ENCODE measurements at places on chromosomes 13 and 19.

DNA sequence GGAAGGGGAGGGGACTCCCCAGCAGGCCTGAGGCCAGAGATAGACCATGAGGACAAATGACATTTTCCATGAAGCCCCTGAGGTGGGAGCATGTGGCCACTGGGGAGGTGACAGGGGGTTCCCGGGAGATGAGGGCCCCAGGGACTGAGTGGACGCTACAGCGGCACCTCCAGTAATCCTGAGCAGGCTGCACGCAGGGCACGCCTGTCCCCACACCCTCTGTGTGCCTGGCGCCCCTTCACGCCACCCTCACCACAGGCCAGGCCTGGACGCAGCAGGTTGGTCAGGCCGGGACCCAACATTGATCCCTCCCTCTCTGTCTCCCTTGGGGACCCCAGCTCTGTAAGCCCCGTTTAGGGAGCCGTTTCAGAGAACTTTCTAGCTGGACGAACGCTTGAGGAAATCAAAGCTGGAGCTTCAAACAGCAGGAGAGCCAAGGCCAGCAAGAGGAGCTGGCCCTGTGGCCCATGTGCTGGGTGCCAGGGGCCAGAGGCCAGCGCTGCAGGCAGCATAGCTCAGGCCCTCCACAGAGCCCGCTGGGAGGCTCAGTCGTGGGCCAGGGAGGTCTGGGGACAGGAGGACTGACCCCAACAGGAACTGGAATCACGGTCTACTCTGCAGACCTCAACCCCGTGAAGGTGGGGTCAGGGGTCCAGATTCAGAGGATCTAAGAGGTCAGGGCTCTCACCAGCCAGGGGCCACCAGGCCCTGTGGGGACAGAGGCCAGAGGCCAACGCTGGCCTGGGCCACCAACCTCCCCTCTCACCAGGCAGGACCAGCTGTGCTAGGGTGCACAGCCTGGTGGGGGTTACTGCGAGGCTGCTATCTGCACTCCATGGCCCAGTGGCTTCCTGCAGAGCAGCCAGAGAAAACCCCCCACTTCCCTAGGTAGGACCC lies 14.6 kb downstream of the LSM4 start:
- DNase-seq, result no peak

DNA sequence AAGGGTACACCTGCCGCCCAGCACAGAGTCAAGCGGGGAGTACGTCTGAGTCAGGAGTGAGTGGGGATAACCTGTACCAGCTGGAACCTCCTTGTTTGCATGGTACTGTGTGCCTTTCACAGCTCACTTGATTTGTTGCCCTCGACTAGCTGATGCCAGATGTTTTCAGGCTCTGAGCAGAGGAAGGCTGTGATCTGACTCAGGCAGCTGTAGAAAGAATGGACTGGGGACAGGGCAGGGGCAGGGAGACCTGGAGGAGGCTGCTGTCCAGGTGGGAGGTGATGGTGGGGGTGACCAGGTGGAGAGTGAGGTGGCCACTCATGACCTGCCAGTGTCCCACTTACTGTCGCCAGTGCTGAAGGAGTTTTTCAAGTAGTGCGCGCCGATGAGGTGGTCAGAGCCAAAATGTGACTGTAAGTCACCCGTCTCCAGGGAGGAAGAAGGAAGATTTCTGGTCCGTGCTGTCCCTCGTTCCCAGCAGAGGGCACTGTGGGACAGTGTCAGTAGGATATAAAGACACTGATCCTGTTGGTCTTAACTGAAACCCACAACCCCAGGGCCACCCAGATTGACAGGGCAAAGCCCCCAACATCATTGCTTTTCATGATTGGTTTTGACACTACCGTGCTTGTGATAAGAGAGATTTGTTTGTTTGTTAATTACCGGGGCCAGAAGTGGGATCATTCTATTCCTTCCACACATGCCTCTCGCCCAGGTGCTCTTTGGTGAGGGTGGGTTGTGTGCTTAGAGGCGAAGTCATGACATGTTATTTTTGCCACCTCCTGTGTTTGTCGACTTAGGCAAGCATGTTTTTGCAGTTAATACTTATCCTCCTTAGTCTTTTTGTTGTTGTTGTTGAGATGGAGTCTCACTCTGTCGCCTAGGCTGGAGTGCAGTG lies 128.4 kb downstream of the DPF1 start:
- peak; percentile 9 for DNase-seq

GRCh38 chr19:35879770-35880317 lies 11.5 kb downstream of the APLP1 start:
- DNase-seq, result peak; percentile 67

DNA sequence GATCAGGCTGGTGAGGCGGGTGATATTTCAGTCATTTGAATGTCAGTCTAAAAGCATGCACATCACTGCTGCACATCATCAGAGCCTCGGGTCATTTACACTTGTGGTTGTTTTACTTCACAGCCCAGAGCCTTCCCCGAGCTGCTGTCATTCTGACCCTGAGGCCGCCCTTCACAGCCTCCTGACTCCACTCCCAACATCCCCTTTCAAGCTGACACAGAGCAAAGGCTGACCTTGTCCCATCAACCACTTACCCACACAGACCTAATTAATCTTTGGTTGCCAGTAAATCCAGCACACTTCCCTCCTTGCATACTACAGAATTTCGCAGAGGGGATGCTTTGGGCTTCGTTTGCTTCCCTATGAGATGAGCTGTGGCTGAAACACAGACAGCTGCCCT lies 528.1 kb downstream of the DIAPH3 start:
- DNase-seq, result no peak

- no peak for DNase-seq
These were observed 50.3 kb downstream of the ABCC4 start for GRCh38 chr13:95250961-95251360.

- no peak for DNase-seq
These were observed 27.5 kb upstream of the ANKRD10 start for GRCh38 chr13:110942248-110942981.

DNA sequence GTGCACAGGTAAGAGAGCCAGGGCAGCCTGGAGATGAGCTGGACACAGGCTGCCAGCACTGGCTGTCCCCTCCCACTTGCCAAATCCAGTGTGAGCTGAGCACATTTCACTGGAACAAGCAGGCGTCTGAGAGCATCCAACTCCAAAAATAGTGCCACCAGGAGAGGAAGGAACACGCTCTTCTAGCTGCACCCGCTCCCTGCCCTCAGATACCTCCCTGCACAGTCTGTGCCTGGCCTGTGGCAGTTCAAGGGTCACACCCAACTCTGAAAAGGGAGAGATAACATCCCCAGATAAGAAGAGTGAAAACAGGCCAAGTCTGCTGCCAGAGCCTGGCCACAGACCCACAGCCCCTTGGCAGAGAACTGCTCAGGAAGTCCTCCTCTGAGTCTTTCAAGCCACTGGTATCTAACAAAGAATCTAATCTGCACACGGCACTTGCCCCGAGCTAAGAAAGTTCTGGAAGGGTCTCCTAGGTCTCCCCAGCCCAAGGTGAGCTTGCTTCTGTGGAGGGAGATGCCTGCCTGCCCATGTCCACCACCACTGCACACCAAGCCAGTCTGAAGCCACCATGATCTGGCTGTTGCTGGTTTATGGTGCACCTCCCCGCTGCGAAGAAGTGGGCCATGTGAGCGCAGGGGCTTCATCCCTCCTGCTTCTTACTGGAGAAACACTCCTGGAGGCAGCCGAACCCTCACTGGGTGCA lies 14.7 kb downstream of the ELL start:
- DNase-seq, result no peak

- DNase-seq, result no peak
These were observed 103.3 kb upstream of the SERTM1 start for GRCh38 chr13:36570489-36570888.

DNA sequence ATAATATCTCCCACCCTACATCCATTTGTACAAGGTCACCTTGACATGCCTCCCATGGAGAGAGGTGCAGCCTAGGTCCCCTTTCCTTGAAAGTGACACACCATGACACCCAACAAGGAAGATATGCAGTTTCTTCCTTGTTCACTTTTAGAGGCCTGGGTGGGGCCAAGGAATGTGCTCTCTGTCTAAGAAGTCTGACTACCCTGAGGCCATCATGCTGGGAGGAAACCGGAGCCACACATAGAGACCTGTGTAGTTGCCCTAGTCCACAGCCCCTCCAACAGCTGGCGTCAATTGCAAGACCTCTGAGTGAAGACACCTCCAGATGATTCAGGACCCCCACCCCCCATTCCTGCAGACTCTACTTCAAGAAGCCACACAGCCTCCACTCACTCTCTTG lies 11.0 kb downstream of the SYDE1 start:
- no peak for DNase-seq

GRCh38 chr19:48596237-48596636 lies 10.3 kb upstream of the SPACA4 start:
- no peak for DNase-seq

- DNase-seq, result no peak
These were observed 92.8 kb upstream of the FARP1 start for GRCh38 chr13:98050041-98050466.

- no peak for DNase-seq
These were observed 36.2 kb downstream of the SLAIN1 start for GRCh38 chr13:77733674-77734073.

- no peak for DNase-seq
These were observed 361.0 kb downstream of the KLF12 start for GRCh38 chr13:73773168-73773549.

- DNase-seq, result no peak
These were observed 173.3 kb downstream of the USP12 start for GRCh38 chr13:26998292-26998691.

- no peak for DNase-seq
These were observed 11.7 kb upstream of the TRIM13 start for GRCh38 chr13:49985129-49985528.

DNA sequence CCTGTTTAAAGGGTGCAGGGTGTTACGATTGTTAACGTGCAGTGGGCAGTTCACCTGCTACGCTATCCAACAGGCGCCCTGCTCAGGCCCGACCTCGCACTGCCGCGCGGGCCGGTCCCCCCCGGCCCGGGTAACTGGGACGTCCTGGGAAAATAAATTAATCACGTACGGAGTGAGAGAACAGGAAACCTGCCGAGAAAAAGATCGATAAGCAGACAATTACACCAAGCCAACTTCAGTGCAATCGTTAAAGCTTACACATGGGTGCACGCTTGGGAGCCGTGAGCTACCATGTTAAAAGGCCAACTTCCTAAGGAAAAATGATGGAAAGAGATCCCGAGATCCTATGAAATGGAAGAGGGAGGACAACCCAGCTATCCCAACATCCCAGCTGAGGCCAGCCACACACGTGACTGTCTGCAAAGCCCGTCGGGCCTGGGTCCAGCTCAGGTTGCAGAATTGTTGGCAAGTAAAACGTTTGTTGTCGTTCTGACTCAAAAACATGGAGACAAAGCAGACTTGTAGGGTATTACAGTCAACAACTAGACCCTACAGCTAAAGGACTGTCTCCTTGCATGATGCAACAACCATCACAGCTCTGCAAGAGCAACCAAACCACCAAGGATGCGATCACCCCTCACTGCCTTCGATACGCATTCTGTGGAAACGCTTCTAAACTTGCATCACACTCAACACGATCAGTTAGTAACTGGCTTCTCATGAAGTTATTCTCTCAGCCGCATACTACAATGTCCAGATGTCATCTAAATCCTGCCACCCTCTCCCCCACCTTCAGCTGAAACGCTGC lies 741 bp upstream of the TUBGCP3 start:
- DNase-seq, result no peak

- no peak for DNase-seq
These were observed 2.5 kb upstream of the TMEM255B start for GRCh38 chr13:113756441-113757097.

- no peak for DNase-seq
These were observed 1262.5 kb downstream of the EFNB2 start for GRCh38 chr13:105272660-105273631.

DNA sequence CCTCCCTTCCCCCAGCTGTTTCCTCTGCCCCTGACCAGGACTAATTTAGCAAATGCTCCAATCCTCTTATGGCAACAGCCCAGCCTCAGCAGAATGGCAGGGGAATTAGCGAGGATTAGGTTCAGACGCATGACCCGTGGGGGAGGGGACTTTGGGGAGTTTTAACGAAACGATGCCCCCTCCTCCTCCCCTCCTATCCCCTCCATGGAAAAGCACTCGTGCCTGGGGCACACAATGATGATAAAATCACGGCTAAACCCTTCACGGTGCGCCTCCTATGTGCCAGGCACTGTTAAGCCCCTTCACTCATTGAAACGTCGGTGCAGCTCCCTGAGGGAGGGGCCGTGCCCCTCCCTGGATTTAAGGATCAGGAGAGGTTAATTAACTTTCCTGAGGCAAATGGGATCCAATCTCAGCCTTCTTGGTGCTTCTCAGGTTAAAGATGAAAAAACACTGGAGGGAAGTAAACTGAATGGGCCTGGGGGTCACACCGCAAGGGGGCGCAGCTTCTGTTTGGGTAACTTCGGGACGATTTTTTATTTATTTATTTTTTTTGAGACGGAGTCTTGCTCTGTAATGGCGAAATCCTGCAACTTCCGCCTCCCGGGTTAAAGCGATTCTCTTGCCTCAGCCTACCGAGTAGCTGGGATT lies 10.1 kb upstream of the TPRX2 start:
- peak; percentile 1 for DNase-seq

DNA sequence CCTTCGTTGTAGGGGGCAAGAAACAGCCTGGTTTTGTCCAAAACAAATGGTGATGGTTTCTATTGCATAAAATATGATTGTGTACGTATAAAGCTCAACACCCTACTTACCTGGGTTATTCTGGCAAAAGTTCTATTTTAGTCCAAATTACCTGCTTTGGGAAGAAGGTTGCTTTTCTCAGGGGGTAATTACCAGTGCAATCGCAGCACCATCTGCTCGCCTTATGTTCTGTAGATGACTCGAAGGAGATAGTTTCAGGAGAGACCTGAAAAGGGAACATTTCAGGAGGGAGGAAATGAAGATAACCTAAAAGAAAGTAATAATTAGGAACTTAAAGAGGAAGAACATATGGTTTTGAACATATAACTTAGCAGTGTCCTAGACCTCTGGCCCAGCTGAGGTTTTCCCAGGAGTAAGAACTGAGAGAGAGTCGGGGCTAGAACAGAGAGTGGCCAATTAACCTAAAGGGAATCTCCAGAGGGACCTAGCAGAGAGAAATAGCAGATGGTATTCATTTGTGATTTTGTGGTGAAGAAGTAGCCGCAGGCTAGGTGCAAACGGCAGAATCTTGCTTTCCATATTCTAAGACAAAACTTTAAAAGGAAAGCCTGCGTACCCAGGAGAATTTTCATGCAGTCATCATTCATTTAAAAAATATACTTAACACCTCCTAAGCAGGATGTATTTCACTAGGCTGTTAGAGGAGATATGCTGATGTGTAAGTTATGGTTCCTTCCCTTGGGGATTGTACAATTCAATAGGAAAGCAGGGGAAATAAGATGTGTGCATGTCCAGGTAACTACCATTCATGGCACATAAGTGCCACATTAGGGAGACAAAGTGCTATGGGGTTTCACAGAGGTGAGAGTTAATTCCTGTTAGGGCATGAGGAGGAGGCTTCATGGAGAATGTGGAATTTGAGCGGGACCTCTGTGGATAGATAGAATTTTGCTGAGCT lies 113.0 kb upstream of the SLC10A2 start:
- no peak for DNase-seq

- DNase-seq, result no peak
These were observed 838 bp downstream of the PPP2R1A start for GRCh38 chr19:52190487-52191293.

Measured in effector CD8-positive, alpha-beta T cell (primary cell).